DND-41 (cell line): ENCODE measurements at places on chromosomes 1 and 21.

GRCh38 chr21:39182484-39183271 is 573 bp downstream of the PSMG1 start:
- no peak for DNase-seq

GRCh38 chr1:71831646-71832045 is 450.7 kb downstream of the NEGR1 start:
- DNase-seq = no peak

- DNase-seq = no peak
These were observed 61.3 kb downstream of the B3GALNT2 start for GRCh38 chr1:235442788-235443429.

GRCh38 chr1:152970495-152970894 is at the start of gene SPRR4:
Gene SPRR4, plus strand, starts transcription at chr1:152970648. Its CDS starts 1,243 bp downstream, at chr1:152971891.
- DNase-seq = no peak

GRCh38 chr1:58949551-58950220 is 165.8 kb upstream of the JUN start:
- no peak for DNase-seq
